ENCODE measurements at places on chromosomes 5 and 9.

DNA sequence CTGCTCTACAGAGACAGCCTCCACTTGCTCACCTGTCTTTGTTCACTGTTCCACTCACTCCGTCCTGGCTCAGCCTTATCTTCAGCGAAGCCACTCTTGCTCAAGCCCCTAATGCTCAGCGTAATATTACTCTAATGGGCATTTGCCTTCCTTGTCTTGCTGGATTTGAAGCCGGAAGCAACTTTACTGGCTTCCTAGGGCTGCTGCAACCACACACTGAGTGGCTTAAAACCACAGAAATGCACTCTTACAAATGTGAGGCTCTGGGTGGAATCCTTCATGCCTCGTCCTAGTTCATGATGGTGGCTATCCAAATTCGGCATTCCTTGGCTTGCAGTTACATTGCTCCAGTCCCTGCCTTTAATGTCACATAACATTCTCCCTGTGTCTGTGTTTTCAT, 85.5 kb upstream of the MARCHF11 start:
- no peak for DNase-seq

DNA sequence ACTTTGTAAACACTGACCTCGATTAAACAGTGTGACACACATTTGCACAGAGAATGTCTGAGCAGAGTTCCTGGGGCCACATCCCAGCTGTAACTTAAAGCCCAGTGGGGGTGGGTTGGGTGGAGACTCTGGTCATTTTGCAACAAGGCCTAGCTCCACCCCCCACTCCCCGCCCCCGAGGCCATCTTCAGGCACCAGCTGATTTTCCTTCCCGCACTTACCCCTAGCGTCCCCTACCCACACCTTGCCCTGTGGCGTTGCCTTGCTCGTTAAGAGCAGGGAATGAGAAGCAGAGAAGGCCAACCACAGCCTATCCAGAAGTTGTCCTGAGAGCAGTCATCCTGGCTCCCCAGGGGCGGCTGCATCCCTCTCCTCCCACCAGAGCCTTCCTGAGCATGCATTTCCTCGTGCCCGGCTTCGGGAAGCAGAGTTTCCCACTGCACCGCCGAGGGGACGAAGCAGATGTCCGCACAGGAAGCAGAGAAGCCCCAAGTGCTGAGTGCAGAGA, 101.7 kb upstream of the SARDH start:
- no peak for DNase-seq

GRCh38 chr5:140632366-140633020, 482 bp downstream of the CD14 start:
- no peak for DNase-seq

GRCh38 chr9:15142878-15143534, 164.0 kb downstream of the TTC39B start:
- DNase-seq, result peak; percentile 60

DNA sequence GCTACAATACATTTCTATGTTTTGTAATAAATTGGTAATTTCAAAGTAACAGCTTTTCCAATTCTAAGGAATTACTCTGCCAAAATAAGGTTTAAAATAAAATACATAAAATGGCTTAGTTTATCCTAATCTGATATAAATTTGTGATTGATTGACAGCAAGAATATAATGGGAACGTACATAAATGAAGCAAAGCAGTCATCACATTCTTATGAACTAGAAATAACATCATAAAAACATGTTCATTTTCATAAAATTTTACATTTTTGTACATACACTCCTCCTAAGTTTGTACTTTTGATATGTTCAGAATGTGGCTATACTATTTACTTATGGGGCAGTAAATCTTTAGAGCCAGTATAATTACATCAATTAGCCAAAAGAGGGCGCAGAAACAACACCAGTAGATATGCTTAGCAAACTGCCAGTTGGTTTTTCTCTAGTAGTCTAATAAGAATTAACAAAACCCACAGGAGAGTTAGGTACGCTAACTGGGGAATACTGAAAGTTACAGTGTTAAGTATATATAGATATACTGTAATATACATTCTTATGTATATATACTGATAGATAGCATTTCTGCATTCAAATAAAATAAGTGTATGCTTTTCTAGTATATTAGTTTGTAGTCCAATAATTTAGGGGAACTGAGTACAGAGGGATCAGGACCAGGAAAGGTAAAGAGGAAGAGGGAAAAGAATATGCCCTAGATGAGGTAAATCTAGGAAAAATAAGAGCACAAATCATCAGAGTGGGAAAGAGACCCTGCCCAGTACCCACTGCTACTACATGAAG, 76.8 kb downstream of the ZDHHC21 start:
- peak; percentile 71 for DNase-seq
